ENCODE measurements at places on chromosomes 7 and 10. TPM values are rescaled to one million over a fixed set of nuclear protein-coding genes. Genes with fewer than 3 reads are reported as not detected.

Gene LDB1
- total RNA-seq: 22.7 TPM

Gene CDC14C
- not detected for total RNA-seq

Gene GIMAP2
- total RNA-seq: not detected

Gene FBXO24
- 0.71 TPM for total RNA-seq

Gene TLL2
- total RNA-seq: 3.8 TPM

Gene LRGUK
- not detected for total RNA-seq

Gene TCAF2
- 0.78 TPM for total RNA-seq

Gene CNPY1
- total RNA-seq: not detected

Gene OR13A1
- not detected for total RNA-seq

Gene GIMAP6
- not detected for total RNA-seq

Gene CRHR2
- not detected for total RNA-seq

Gene CYP2E1
- total RNA-seq: not detected

Gene SEMA3A
- total RNA-seq: 10.2 TPM

Gene GPR158
- total RNA-seq: not detected

Gene MBL2
- total RNA-seq: 0.17 TPM

Gene COMMD3
- 70.6 TPM for total RNA-seq

Gene SFTPA2
- not detected for total RNA-seq

Gene LRRC4
- total RNA-seq: not detected

Gene MYO3A
- 4.5 TPM for total RNA-seq

Gene FAM25C
- not detected for total RNA-seq

Gene PLAU
- total RNA-seq: 27.6 TPM

Gene SLC18A3
- total RNA-seq: not detected

Gene FXYD4
- not detected for total RNA-seq

Gene KIAA1549
- total RNA-seq: 0.58 TPM

Gene TRUB1
- 56.1 TPM for total RNA-seq

Gene CLCN1
- not detected for total RNA-seq

Gene NXPH1
- total RNA-seq: 0.14 TPM

All from Caki2 (cell line).